ENCODE measurements at places on chromosomes 16 and 17. TPM values are rescaled to one million over a fixed set of nuclear protein-coding genes. Genes with fewer than 3 reads are reported as not detected.

The COL1A1 gene
- total RNA-seq = 8.0 TPM

The SPIRE2 gene
- 4.9 TPM for total RNA-seq

The GPR139 gene
- not detected for total RNA-seq

The NPIPA7 gene
- 5.4 TPM for total RNA-seq

Data from A549 treated with Mapracorat at 1 μM for 4 hours (cell line).